ENCODE measurements at places on chromosomes 5 and 9. TPM values are rescaled to one million over a fixed set of nuclear protein-coding genes. Genes with fewer than 3 reads are reported as not detected.

The CA9 gene
- polyA plus RNA-seq: not detected

The POLR3G gene
- 2.4 TPM for polyA plus RNA-seq

The RASGEF1C gene
- not detected for polyA plus RNA-seq

The ORM2 gene
- not detected for polyA plus RNA-seq

The RHOBTB3 gene
- 16.4 TPM for polyA plus RNA-seq

The TRIP13 gene
- 3.9 TPM for polyA plus RNA-seq

The RASGRF2 gene
- 1.9 TPM for polyA plus RNA-seq

The CAVIN4 gene
- polyA plus RNA-seq: not detected

The POLE3 gene
- 49.2 TPM for polyA plus RNA-seq

DNA sequence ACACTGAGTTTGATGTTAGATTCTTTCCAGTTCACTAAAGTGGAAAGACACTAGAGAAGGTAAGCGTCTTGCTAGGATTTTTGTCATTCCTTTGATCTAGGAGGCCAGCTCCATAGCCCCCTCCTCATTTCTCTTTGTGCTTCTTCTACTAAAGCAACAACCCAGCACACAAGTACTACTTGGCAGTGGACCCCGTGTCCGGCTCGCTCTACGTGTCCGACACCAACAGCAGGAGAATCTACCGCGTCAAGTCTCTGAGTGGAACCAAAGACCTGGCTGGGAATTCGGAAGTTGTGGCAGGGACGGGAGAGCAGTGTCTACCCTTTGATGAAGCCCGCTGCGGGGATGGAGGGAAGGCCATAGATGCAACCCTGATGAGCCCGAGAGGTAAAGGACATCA is 76.6 kb upstream of the WWC1 start:
- DNase-seq: no peak

DNA sequence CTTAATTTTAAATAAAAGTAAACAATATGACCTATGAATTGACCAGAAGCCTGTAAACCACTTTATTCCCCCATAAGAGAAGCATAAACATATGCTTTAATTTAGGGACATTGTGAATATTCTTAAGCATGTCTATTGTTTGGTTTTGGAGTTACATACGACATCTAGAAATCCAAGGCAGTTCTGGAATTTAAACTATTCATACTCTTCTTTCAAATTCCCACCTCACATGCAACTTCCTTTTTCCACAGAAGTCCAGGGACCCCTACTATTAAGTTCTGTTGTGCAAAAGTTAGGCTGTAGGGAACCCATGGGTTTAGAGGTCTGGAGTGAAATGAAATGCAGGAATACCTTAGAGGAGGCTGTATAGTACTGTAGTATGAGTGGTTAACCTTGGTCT is 2.1 kb downstream of the RIC1 start:
- DNase-seq: no peak

DNA sequence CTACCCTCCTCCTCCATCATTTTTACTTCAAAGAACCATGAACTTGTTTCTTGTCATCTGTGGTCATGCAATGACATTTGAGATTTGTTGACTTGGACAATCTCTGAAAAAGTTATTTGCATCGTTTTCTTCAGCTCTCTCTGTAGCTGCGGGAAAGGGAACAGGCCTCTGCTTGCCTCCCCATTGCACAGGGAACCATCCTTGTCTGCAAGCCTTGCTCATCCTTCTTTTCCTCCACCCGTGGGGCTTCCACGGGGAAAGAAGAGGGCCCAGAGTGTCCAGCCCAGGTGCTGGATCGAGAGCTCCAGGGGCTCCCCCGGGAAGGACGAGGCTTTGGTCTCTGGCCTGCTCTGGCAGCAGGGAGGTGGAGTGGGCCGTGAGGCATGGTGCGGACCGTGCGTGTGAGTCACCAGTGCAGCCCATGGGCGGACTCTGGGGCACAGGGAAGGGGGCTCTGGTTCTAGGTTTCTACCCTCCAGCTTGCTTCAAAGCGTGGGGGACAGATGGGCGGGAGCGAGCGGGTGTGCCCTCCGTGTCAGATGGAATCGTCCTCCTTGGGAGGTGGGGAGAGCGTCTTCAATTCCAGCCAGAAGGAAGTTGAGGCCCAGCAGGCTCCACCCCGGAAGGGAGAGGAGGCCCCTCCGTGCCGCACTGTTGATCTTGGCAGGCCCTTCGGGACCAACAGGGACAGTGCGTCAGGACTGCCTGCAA is 6.0 kb upstream of the IRX4 start:
- no peak for DNase-seq

GRCh38 chr5:107634981-107635848 is 35.5 kb downstream of the EFNA5 start:
- no peak for DNase-seq

DNA sequence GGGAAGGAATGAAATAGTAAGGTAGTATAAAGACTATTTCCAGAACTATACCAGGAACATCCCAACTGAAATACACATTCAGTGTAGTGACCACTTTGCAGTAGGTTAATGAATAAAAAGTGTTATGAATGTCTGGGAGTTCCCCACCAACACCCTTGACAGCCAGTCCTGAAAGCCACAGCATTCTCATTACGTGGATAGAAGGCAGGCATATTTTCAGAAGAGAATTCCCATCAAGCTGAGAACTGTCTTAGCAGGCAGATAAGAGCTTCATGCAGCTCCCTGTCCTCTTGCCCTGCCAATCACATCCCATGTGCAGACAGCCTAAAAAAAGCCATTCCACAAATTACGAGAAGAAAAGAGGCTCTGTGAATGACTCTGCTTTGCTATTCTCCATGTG is 695.0 kb downstream of the DTWD2 start:
- DNase-seq: no peak

DNA sequence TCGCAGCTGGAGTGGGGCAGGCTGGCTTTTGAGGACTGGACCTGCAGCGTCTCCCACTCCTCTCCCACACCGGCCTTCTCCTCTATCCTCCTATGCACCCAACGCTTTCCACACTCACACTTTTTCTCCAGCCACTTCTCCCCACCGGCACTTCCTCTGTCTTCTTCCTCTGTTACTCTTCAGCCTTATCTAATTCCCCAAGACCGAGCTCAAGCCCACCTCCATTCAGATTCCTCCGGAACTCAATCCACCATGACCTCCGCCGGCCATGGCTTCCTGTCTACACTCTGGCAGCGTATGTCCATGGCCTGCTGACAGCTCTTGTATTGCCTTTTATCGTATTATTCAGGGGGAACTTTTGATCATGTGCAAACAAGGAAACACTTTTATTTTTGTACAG is 545 bp upstream of the OR2V1 start:
- DNase-seq: peak; percentile 36

DNA sequence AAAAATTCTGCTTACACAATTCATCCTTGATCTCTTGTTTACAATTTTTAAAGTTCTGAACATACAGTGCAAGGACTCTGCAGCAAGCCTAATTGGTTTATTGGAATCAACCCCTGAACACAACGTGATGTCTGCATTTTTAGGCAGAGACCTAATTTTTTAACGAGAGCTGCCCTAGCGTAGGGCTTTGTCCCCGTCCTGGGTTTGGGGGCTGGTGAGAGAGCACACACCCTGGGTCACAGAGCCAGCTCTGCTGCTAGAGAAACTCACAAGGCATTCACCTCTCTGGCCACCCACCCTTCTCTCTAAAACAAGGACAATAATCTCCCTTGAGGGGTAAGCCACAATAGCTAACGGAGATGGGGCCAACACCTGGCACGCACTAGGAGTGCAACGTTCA is 28.2 kb downstream of the SH3PXD2B start:
- no peak for DNase-seq

DNA sequence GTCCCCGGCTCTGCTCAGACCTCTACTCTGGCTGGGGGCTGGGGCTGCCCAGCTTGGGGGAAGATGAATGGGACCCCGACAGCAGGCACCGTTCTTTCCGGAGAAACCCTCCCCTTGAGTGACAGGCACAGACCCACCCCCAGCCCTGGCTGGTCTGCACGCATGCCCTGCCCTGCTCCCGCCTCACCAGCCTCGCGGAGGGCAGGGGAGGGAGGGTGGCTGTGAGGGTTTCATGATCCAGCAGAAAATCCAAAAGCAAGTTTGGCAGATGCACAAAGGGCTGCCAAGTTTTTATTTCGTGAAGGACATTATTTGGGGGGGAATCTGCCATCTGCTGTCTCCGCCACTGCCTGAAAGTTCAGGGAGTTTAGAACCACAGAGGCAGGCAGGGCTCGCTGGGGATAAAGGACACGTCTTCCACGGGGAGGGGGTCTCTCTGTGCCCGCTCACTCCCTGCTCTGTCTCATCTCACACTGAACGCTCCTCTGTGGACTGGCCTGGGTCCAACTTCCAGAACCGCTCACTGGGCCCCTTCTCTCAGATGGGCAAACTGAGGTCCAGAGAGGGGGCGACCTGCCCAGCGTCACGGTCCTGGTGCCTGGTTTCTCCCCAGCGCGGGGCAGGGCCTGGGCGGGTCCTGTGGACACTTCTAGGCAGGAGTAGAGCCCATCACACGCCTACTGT is 92.9 kb downstream of the RXRA start:
- no peak for DNase-seq

DNA sequence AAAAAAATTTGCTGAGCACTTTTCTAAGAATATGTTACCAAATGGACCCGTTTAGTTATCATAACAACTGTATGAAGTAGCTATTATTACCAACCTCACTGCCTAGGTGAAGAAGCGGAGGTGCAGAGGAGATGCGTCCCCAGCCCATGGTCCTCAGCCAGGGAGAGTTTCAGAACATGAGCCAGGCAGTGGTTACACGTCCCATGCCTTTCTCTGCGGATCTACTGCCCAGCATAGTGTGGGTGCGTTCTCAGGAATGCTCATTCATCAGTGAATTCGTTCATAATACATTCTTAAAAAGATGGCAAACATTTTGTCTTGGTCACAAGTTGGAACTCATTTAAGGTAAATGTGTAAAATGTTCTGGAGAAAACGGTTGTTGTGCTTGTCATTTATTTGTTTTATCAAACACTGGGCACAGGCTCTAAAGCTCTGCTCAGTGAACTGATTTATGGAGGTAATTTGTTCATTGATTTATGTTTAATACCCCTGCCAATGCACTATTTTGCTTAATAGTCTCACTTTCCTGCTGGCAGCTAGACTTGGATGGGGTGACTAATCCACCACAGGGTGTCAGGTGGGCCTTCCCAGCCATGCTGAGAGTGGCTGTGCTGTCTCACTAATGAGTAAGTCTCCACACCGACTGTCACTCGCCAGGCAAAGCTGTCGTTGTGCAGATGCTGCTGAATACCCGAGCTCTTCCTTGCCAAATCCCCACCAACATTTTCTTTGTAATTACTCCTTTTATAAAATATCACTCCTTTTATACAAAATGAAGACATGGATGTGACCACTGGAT is 248.8 kb downstream of the TENT4A start:
- DNase-seq: no peak

GRCh38 chr5:61731267-61731945 is 399.3 kb downstream of the ZSWIM6 start:
- no peak for DNase-seq

GRCh38 chr5:73126381-73126780 is 6.0 kb downstream of the TMEM171 start:
- DNase-seq: no peak

GRCh38 chr9:84843175-84843824 is 173.8 kb downstream of the NTRK2 start:
- no peak for DNase-seq

DNA sequence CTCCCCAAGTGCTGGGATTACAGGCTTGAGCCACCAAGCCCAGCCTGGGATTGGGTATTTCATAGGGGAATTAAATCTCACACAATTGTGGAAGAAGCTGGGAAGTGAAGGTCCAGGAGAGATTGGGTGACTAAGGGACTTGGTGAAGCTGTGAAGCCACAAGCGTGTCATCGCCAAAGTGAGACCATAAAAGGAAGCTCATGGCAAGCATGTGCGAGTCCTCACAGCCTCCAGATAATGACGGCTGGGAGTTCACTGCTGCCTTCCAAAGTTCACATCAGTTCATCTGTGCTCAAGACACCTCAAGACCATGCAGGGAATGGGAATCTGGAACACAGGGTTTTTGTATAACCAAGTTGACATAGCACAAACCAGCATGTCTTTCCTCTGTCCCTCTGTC is 210.6 kb downstream of the MARCHF11 start:
- no peak for DNase-seq

- no peak for DNase-seq
These were observed 228.7 kb downstream of the DCP2 start for GRCh38 chr5:113205323-113205722.

DNA sequence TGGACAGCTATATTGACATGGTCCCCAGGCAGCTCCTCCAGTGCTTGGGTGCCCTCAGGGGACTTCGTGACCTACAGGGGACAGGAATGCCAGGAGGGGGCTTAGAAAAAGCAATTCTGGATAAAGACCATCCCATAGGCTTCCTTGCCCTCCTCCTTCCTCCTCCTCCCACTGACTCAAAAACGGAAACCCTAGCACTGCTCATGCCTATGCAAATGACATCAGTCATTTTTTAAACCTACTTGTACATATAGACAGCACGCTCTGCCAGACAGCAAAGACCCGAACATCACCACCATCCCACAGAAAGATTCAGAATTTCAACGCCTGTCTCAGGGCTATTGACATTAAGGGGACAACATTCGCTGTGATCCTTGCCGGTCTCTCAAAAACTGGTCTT is 11.0 kb downstream of the IGFBPL1 start:
- DNase-seq: peak; percentile 14

GRCh38 chr5:89930591-89931392 is 478.8 kb downstream of the CETN3 start:
- no peak for DNase-seq

- no peak for DNase-seq
These were observed 167.2 kb downstream of the CFAP90 start for GRCh38 chr5:7683753-7684152.

- DNase-seq: no peak
These were observed 70.2 kb upstream of the AGXT2 start for GRCh38 chr5:35117967-35118366.

- no peak for DNase-seq
These were observed 74.9 kb downstream of the FANCC start for GRCh38 chr9:95242613-95243012.

DNA sequence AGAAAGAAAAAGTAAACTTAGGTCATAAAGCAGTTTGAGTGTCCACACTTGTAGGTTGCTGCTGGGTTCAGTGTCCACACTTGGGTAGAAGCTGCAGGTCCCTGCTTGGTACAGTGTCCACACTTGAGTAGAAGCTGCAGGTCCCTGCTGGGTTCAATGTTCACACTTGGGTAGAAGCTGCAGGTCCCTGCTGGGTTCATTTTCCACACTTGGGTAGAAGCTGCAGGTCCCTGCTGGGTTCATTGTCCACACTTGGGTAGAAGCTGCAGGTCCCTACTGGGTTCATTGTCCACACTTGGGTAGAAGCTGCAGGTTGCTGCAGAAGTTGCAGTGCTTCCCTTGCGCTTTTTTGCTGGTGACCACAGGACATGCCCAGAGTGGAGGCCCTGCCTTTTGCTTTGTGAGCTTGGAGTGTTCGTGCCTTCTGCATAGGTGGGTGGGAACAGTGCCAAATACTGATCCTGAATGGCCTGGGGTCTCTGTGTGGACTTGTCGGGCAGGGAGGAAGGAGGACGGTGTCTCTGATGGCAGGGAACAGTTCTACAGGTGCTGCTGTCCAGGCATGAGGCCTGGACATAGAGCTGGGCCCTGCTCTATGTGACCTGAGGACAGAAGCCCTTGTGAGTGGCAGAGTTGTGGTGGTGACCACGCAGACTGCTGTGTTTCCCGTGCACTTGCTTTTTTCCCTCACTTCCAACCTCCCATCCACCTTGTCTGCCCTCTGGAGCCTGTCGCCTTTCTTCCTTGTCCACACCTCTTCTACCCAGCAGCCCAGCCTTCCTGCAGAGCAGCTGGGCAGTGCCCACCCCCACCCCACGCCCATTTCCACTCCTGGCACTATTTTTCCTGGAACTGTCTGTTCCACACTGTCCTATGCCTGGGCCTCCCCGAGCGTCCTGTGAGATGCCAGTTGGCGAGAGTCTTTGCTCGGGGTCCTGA is 120.8 kb downstream of the EHMT1 start:
- DNase-seq: no peak

Measured in sigmoid colon (tissue), 7 donors.